HCT116 (cell line): ENCODE measurements at places on chromosomes 11 and 22. TPM values are rescaled to one million over a fixed set of nuclear protein-coding genes. Genes with fewer than 3 reads are reported as not detected.
A peak's percentile ranks its signal among the peaks of the same experiment; 100 is the strongest.

ARHGEF17 gene
- total RNA-seq, result 18.2 TPM

ANO3 gene
- total RNA-seq, result not detected

POU2AF3 gene
- not detected for total RNA-seq

BIK gene
- total RNA-seq, result 31.0 TPM

- no peaks in the 10 kb centered on the region for H3K27me3 ChIP-seq
- no peaks in the 10 kb centered on the region; the same call in 1 of the 2 replicates for H3K4me1 ChIP-seq
- DNase-seq, result no peak
- no peaks in the 10 kb centered on the region for H3K36me3 ChIP-seq
- H3K27ac ChIP-seq, result no peak overlapping the region
- no peak overlapping the region for H3K4me3 ChIP-seq
Measured at GRCh38 chr11:8826901-8827560, 84.0 kb upstream of the AKIP1 start.

DNA sequence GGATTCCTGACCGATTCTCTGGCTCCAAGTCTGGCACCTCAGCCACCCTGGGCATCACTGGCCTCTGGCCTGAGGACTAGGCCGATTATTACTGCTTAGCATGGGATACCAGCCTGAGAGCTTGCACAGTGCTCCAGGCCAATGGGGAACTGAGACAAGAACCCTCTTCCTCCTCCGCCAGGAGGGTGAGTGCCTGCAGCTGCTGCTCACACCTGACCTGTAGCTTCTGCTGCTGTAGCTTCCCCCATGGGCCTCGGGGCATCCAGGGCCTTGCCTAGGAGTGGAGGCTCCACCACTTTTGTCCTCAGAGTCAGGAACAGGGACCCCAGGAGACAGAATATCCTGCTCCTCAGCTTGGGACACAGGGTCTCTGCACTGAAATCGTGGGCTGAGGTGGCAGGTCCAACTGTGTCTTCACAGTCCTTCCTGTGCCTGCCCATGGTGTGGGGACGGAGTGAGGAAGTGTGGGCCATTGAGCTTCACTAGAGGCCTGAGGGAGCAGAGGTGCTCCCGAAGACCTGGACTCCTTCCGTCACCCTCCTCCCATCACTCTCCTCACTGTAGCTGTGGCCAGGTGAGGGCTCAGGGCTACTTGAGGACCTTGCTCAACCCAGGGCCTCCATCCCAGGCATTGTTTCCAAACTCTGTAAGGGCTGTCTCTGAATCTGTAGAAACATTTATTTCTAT lies 103.8 kb downstream of the ZNF280B start:
- no peaks in the 10 kb centered on the region for H3K36me3 ChIP-seq
- H3K27ac ChIP-seq, result no peak overlapping the region
- H3K4me3 ChIP-seq, result no peak overlapping the region
- DNase-seq, result no peak
- peaks cover 20% of the 10 kb centered on the region for H3K27me3 ChIP-seq
- no peaks in the 10 kb centered on the region for H3K4me1 ChIP-seq

GRCh38 chr22:22703715-22704114 lies 59.3 kb downstream of the GGTLC2 start:
- DNase-seq, result no peak
- H3K36me3 ChIP-seq, result no peaks in the 10 kb centered on the region
- no peak overlapping the region for H3K4me3 ChIP-seq
- H3K27ac ChIP-seq, result no peak overlapping the region

GRCh38 chr11:116859175-116859574 lies 21.8 kb upstream of the APOA1 start:
- no peak overlapping the region for H3K27ac ChIP-seq
- no peak for DNase-seq
- no peak overlapping the region for H3K4me3 ChIP-seq
- no peaks in the 10 kb centered on the region for H3K36me3 ChIP-seq
- no peaks in the 10 kb centered on the region for H3K27me3 ChIP-seq

DNA sequence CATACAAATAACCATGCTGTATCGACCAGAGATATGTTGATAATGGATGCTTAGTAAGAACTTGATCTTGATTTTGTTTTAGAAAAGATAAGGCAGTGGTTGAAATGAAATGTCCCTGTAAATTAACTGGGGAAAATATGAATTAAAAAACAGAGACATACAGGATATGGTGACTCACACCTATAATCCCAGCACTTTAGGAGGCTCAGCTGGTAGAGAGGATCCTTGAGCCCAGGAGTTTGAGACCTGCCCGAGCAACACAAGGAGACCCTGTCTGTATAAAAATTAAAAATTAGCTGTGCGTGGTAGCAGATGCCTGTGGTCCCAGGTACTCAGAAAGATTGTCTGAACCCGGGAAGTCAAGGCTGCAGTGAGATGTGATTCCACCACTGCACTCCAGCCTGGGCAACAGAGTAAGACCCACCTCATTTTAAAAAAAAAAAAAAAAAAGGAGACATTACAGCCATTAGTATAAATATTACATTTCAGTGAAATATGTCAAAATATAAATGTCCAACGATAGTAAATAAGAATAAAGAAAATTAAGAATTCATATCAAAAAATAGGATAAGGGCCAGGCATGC lies 4.6 kb downstream of the PICALM start:
- H3K4me3 ChIP-seq, result no peak overlapping the region
- no peaks in the 10 kb centered on the region for H3K27me3 ChIP-seq
- DNase-seq, result no peak
- peaks cover 14% of the 10 kb centered on the region for H3K4me1 ChIP-seq
- H3K36me3 ChIP-seq, result no peaks in the 10 kb centered on the region

- no peak overlapping the region for H3K4me3 ChIP-seq
- DNase-seq, result no peak
- H3K36me3 ChIP-seq, result peaks cover 8% of the 10 kb centered on the region; the same call in 1 of the 2 replicates
- H3K27ac ChIP-seq, result peak overlapping the region; percentile 100
- peaks cover 79% of the 10 kb centered on the region for H3K4me1 ChIP-seq
Measured at GRCh38 chr11:118914987-118915386, 10.7 kb downstream of the BCL9L start.

- DNase-seq, result no peak
Measured at GRCh38 chr11:70040869-70041501, 37.1 kb upstream of the ANO1 start.

- H3K36me3 ChIP-seq, result peaks cover 40% of the 10 kb centered on the region; the same call in 1 of the 2 replicates
- H3K27ac ChIP-seq, result no peak overlapping the region
- no peak for DNase-seq
- no peaks in the 10 kb centered on the region for H3K4me1 ChIP-seq
- no peak overlapping the region for H3K4me3 ChIP-seq
Measured at GRCh38 chr11:118476676-118477075, 40.4 kb downstream of the KMT2A start.

GRCh38 chr11:107263844-107264563 lies 193.6 kb downstream of the CWF19L2 start:
- H3K4me1 ChIP-seq, result no peaks in the 10 kb centered on the region
- no peak for DNase-seq

DNA sequence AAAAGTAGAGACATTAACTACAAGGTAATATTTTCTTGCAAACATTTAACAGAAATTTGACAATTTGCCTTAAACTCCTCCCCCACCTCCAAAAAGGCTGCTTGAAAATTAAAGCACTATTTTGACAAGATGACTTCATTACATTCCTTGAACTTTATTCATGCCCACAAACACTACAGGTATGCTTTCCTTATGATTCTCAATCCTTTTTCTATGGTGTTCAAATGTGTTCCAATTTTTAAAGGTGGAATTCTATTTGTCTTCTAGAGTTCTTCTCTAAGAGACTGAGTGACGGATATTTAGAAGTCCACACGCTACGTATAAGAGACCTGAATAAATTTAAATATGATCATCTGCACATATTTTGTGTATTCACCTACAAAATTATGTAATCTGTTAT lies 69.4 kb downstream of the MRTFA start:
- no peaks in the 10 kb centered on the region for H3K27me3 ChIP-seq
- no peak overlapping the region for H3K27ac ChIP-seq
- no peak for DNase-seq
- H3K4me3 ChIP-seq, result no peak overlapping the region
- H3K36me3 ChIP-seq, result no peaks in the 10 kb centered on the region
